ENCODE measurements at places on chromosomes 13 and 19. TPM values are rescaled to one million over a fixed set of nuclear protein-coding genes. Genes with fewer than 3 reads are reported as not detected.

The FSD1 gene
- 53.9 TPM for total RNA-seq

The TMEM38A gene
- 7.4 TPM for total RNA-seq

The IL4I1 gene
- total RNA-seq, result 0.61 TPM

DNA sequence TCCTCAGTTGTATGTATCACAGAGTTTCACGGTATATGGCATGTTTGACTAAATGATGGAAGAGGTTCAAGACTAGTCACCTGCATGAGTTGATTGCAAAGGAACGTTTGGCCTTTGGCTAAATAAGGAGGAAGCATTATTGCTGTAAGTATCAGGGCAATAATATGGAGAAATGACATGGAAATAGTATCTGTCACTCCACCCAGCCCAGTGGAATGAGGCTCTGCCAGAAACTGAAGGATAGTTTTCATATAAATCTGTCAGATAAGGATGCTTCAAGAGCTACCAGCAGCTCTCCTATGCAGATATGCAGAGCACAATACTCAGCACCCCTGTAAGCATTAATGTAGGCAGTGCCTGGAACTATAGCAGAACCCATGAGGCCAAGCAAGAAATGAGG is 55.7 kb upstream of the DCT start:
- no peak overlapping the region for H3K4me3 ChIP-seq
- H3K4me1 ChIP-seq, result no peaks in the 10 kb centered on the region
- H3K27ac ChIP-seq, result no peak overlapping the region
- DNase-seq, result no peak
- no peaks in the 10 kb centered on the region for H3K27me3 ChIP-seq

- no peaks in the 10 kb centered on the region for H3K4me1 ChIP-seq
- no peaks in the 10 kb centered on the region for H3K27me3 ChIP-seq
- H3K36me3 ChIP-seq, result peaks cover 36% of the 10 kb centered on the region
Observed at GRCh38 chr19:34475026-34475974, 6.3 kb upstream of the WTIP start.

GRCh38 chr13:108643646-108644353 is 14.4 kb downstream of the MYO16 start:
- no peak for DNase-seq
- H3K4me3 ChIP-seq, result no peak overlapping the region
- H3K36me3 ChIP-seq, result no peaks in the 10 kb centered on the region
- no peaks in the 10 kb centered on the region for H3K4me1 ChIP-seq
- no peak overlapping the region for H3K27ac ChIP-seq
- no peaks in the 10 kb centered on the region for H3K27me3 ChIP-seq
